ENCODE measurements at places on chromosomes 2 and 18.

DNA sequence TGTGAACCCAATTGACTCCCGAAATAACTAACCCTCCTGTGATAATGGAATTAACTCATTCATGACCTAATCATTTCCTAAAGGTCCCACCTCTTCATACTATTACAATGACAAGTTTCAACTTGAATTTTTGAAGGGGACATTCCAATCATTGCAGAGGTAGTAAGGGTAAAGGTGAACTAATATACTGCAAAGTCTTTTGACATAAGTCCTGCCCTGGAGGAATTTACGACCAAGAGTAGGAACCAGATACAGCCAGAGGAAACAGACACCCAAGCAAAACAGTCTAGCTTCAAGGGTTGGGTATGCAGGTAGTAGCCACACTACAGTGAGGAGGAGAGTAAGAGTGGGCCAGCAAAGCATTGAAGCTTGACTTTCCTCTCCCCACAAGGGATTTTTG lies 1.2 kb upstream of the SRBD1 start:
- no peak for DNase-seq

- DNase-seq: no peak
Observed at GRCh38 chr2:187274146-187274545, 173.9 kb downstream of the CALCRL start.

- no peak for DNase-seq
Observed at GRCh38 chr2:215403441-215404347, 32.2 kb downstream of the FN1 start.

DNA sequence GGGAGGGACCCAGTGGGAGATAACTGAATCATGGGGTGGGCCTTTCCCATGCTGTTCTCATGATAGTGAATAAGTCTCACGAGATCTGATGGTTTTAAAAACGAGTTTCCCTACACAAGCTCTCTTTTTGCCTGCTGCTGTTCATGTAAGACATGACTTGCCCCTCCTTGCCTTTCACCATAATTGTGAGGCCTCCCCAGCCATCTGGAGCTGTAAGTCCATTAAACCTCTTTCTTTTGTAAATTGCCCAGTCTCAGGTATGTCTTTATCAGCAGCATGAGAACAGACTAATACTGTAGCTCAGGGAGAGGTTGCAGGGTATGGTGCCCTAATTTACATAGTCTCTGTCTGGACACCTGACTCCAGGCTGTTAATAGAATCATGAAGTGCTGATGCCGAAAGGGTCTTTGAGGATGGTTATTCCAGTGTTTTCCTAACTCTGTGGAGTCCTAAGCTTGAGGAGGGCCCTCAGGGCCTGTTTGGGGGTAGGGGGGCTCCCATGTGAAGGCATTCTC lies 343.2 kb downstream of the ALK start:
- DNase-seq: no peak

DNA sequence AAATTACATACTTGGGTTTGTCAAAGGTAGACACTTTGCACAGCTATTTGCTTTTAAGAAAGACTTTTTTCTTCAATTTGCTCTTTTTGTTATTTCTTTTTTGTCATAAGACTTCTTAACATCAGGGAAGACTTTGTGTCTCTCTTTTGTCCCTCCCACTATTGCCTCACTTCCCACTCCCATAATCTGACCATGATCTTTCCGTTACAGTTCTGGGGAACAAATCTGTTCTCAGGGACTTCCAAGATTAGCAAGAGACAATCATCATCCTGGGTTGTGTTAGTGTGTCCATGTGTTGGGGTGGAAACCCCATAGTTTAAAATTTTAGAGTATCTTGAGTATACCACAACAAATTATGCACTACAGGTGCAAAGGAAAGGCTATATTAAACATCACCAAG lies 75.3 kb downstream of the REV1 start:
- DNase-seq: no peak

DNA sequence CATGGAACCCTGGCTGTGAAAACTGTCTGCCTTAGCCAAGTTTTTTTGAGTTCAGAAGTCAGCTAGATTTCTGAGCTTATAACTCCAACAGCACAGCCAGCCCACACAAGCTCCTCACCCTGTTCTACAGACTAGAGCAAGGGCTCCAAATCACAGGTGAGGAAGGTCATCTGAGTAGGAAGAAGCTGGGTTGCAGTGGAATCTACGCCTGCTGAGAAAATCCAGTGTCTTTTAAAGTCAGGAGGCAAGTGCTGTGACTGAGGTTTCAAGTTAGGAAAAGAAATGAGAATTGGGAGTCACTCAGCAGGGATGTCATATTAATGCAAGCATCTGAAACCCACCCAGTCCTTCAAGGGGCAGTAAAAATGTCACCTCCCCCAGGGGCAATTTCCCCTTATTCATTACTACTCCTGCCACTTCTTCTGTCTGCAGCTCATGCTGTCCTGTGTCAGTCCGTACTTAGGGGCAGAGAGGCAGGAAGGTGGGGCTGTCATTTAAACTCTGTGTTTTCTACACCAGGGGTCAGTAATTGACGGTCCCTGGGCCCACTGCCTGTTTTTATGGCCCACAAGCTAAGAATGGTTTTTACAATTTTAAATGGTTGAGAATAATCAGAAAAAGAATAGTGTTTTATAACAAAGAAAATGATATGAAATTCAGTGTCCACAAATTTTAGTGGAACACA lies 551.1 kb downstream of the BCL11A start:
- no peak for DNase-seq

- no peak for DNase-seq
Observed at GRCh38 chr18:24126155-24126961, 12.5 kb upstream of the CABYR start.
